Endothelial cell (in vitro differentiated cells): ENCODE measurements at places on chromosomes 3 and 15.

DNA sequence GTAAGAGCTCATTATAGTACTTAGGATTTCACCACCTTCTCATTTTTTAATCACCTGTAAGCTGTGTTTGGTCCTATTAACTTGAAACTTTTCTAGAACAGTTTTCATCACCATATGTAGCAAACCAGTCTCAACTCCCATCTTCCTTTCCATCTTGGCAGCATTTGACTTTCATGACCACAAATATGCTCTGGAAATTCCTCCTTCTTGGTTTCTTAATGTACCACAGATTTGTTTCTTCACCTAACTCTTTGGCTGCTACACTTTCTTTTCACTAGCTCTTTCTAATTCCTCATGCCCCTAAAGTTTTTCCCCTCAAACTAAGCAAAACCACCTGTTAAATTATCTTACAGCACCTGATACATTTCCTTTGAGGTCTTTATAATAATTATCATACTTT, 13.2 kb upstream of the NMB start:
- DNase-seq = no peak

GRCh38 chr15:36080759-36081158, 498.7 kb upstream of the CDIN1 start:
- no peak for DNase-seq

DNA sequence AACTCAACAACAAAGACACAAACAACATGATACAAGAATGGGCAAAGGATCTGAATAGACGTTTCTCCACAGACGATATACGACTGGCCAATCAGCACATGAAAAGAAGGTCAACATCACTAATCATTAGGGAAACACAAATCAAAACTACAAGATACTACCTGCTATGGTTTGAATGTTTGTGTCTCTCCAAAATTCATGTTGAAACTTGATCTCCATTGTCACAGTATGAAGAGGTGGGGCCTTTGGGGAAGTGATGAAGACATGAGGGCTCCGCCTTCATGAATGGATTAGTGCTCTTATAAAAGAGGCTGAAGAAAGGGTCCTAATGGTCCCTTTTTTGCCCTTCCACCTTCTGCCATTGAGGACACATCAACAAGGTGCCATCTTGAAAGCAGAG, 32.3 kb downstream of the ACAP2 start:
- DNase-seq = no peak

- peak; percentile 38 for DNase-seq
Observed at GRCh38 chr3:8095724-8096123, 405.9 kb upstream of the LMCD1 start.

DNA sequence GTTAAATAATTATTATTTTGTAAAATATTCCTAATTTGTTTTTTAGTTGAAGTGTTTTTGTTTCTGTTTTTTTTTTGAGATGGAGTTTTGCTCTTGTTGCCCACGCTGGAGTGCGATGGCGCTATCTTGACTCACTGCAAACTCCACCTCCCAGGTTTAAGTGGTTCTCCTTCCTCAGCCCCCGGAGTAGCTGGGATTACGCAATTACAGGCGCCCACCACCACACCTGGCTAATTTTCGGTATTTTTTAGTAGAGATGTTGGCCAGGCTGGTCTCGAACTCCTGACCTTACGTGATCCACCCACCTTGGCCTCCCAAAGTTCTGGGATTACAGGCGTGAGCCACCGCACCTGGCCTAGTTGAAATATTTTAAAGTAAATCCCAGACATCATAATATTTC, 48.7 kb upstream of the GATM start:
- no peak for DNase-seq

GRCh38 chr3:13213911-13214846, 140.9 kb upstream of the IQSEC1 start:
- DNase-seq = no peak

GRCh38 chr15:55834331-55834730, 91.4 kb upstream of the PRTG start:
- DNase-seq = no peak

DNA sequence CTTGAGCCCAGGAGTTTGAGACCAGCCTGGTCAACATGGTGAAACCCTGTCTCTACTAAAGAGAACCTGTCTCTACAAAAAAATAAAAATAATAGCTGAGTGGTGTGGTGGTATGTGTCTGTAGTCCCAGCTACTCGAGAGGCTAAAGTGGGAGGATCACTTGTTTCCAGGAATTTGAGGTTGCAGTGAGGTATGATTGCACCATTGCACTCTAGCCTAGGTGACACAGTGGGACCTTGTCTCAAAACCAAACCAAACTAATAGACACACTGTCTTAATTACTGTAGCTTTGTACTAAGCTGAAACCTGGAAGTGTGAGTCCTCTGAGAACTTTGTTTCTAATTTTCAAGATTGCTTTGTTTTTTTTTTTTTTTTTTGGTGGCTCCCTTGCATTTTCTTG, 30.4 kb downstream of the MGA start:
- no peak for DNase-seq

DNA sequence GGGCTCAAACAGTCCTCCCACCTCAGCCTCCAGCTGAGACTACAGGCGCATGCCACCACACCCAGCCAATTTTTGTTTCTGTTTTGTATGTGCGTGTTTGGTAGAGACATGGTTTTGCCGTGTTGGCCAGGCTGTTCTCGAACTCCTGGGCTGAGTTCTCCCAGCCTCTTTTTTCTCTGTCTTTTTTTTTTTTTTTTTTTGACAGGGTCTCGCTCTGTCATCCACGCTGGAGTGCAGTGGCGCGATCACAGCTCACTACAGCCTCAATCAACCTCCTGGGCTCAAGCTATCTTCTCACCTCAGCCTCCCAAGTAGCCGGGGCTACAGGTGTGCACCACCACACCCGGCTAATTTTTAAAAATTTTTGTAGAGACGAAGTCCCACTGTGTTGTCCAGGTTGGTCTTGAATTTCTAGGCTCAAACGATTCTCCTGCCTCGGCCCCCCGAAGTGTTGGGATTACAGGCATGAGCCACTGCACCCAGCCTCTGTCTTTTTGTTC, 867 bp upstream of the DCAF1 start:
- no peak for DNase-seq

DNA sequence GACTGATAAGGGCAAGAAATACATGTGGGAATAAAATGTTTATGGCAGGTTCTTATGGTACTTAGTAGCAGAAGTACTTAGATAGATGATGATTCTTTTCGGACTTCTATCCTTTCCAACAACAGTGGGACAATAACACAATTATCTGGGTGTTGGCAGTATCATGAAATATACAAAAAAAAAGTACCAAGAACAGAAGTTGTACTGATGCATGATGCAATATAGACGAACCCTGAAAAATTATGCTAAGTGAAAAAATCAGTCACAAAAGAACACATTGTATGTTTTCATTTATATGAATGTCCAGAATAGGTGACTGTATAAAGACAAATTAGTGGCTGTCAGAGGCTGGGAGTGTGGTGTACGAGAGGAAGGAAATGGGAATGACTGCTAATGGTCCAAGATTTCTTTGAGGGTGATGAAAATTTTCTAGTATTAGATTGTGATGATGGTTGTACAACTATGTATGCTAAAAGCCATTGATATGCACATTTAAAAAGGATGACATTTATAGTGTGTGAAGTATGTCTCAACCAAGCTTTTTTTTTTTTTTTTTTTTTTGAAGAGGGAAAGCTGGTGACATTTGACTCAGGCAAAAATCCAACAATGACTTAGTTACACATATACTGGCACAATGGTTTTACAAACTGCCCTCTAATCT, 20.0 kb downstream of the PDE12 start:
- DNase-seq = no peak

- no peak for DNase-seq
Observed at GRCh38 chr15:20280933-20281463, 260.6 kb downstream of the GOLGA6L6 start.

DNA sequence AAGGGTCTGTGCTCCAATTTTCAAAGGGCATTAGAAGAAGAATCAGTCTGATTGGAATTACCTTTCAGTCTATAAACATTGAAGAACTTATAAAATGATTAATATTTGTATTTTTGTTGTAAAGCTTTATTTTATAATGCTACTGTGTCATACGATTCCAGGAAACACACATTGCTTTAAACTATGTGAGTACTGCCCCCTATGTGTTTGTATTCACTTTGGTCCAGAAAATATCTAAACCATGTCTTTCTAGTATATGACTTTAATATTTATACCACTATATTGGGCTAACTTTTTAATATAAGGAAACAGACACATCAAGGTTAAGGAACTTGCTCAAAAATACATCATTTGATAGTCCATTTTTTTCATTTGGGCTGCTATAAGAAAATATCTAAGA, 3.2 kb upstream of the RIOX2 start:
- no peak for DNase-seq

DNA sequence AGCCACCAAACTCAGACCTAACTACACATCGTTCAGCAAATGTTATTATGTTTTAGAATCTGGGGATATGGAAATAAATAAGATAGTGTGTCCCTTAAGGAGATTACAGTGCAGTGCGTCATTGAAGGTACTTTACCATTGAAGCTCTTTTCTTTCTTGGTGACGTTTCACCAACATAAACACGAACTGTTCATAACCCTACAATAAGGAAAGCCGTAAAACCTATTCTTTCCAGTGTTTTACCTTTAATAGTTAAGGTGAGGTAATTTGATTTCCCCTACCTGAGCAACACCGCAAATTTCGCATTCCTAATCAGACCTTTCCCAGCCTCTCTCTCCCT, 826 bp downstream of the CCDC66 start:
- DNase-seq = no peak

DNA sequence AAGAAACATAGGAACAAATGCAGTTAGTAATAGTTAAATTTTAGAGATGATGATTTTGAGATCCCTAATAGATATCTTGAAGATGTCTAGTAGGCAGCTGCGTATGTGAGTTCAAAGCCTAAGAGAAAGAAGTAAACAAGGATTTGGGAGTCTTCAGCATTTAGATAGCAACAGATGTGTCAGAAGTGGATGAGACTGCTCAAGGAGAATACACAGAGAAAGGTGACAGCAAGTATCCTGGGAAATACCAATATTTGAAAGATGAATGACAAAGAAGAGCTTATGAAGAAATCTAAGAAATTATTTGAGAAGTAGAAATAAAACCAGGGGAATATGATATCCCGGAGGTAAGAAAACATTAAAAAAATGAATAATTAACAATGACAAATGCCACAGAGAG, 130.9 kb downstream of the PCCB start:
- no peak for DNase-seq

DNA sequence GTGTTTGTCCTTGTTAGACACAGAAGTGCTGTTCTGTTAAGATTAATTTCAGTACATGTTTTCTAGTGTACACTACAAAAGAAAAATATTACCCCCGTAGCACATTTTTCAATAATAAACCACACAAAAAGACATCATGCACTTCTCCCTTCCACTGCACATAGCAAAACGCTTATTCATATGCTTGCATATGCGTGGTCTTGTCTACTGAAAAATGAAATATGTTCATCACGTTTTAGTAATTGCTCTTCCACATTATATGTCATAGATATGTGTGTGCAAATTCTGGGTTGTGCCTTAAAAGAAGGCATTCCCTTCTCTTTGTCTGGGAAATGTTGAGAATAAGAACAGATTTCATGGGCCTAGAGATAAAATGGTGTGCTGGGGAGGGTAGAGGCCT, 353.9 kb downstream of the NSUN3 start:
- DNase-seq = no peak

- DNase-seq = no peak
Observed at GRCh38 chr15:86221119-86221518, 141.4 kb downstream of the AGBL1 start.

DNA sequence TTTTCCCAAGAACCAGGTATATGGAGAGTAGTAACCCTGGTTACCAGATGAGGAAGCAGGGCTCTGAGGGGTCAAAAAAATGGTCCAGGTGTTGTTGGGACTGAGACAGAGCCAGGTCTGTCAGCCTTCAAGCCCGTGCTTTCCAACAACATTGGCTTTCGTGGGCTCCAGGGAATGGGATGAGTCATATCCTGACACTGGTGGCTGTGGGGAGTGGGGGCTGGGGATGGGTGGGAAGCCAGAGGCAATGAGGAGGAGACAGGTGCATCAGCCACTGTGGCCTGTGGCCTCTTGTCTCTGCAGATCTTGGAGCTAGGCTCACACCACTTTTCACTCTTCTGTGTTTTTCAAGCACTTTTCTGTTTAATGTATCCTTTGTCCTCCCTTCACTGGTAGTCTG, 38.2 kb downstream of the CORO2B start:
- no peak for DNase-seq

GRCh38 chr3:100563228-100563627, 46.2 kb upstream of the ADGRG7 start:
- no peak for DNase-seq

DNA sequence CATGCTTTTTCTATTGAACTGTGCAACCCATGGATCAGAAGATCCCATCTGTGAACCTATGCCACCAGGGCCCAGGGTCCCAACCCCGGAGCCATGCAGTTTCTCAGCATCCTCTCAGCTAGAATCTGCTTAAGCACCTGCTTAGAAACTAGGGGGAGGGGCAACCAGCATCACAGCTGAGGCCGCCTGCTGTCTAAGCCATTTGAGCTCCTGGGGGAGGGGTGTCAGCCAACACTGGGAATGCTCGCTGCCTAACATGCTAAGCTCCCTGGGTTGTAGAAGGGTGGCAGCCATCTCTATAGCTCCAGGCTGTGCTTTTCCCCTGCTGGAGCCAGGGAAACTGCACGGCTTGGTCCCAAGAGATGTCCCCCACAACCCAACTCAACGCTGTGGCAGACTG, 322.8 kb downstream of the EDEM1 start:
- DNase-seq = no peak

- no peak for DNase-seq
Observed at GRCh38 chr3:9195390-9195789, 54.1 kb downstream of the SRGAP3 start.

DNA sequence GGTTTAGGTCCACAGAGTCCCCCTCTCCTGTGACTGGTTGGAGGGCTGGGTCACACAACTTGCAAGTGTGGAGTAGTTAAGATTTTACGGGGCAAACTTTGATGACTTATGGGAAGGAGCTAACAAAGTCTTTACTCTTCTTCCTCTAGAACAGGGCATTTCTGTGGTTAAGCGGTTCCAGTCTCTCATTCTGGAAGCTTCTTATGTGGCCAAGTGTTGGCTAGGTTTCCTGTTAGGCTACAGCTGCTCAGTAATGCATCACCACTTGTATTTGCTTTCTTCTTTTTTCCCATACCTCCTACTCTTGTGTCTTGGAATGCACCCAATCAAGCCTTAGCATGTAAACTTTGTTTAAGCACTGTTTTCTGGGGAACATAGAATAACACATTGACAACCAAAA, 100.6 kb upstream of the PLAAT1 start:
- DNase-seq = no peak
